ENCODE measurements at places on chromosomes 6 and 20.

DNA sequence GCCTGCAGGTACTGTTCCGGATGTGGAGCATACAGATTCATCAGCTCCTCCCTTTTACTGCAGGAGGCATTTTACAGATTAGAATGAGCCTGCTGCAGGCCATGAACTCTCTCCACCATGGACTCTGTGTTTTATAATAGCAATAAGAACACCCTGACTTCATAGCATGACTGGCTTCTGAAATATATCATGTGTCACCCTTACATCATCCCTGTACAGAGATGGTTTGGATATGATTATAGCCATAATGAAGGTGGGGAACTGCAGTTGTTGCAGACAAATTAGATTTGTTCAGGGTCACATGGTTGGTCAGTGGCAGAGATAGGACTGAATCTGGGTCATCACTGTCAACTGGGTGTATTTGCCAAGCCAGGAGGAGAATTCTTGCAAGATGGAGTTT lies 100.7 kb downstream of the FOXO3 start:
- no peak for DNase-seq

GRCh38 chr6:19153270-19153980 lies 683.7 kb upstream of the ID4 start:
- DNase-seq: no peak

DNA sequence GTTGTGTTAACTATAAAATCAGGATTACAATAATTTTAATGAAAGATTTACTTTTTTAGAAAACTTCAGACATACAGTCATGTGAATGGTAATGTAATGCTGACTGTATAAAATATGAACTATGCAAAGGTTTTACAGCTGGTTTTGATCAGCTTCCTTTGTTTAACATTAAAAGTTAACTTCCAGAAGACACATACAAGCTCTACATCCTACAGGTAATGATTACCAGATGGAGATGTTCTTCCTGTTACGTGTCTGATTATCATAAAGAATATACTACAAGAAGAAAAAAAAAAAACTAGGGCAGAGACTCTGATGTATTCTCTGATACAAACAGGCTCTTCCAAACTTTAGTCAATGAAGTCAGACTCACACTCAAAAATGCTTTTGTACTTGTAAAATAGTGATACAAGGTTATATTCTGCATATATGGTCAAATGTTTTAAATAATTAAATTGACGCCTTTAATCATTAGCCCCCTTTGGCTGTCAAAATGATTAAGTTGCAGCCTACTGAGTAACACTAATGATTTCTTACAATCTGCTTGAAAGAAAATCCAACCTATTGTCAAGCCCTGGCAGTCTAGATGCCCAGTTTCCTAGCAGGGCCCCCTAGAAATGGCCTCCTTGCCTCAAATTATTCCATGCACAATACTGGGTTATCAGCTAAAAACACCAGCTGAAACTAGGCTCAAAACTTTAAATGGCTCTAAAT lies 251.8 kb upstream of the RUNX2 start:
- DNase-seq: no peak

DNA sequence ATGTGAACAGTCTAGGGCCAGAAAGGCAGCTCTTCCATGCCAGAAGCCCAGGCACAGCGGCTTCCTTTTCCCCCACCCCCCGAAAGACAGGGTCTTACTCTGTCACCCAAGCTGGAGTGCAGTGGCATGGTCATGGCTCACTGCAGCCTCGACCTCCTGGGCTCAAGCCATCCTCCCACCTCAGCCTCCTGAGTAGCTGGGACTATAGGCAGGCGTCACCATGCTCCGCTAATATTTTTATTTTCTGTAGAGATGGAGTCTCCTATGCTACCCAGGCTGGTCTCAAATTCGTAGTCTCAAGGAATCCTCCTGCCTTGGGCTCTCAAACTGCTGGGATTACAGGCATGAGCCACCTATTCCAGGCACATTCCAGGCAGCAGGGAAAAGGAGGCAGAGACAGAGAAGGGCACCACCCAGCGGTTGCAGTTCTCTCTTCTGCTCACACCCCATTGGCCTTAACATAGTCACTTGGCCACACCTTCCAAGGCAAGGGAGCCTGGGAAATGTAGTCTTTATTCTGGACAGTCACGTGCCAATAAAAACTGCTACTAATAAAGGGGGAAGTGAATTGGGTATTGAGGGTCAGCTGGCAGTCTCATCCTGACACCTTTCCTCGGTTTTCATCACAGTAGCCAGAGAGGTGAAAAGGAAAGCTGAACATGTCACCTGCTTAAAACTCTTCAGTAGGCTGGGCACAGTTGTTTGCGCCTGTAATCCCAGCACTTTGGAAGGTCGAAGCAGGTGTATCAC lies 205.9 kb downstream of the ZMYND8 start:
- no peak for DNase-seq

- DNase-seq: no peak
These were observed 249.8 kb upstream of the PMEPA1 start for GRCh38 chr20:57959589-57959988.

DNA sequence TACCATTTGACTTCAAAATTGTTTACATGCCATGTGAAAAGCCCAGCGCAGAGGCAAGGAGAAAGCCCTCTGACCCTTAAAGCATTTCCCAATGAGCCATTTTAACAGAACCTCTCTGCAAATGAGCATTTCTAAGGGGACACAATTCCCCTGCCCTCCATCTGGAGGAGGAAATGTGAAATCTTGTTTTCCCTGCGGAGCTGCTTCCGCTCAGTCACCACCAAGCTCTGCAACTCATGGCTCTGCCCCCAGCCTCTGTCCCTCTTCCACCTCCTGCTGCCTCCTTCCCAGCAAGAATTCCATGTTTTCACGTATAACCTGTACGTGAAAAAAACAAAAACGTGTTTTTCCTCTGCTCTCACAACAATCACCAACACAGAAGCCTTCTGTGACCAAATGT lies 12.3 kb downstream of the RIN2 start:
- DNase-seq: no peak

GRCh38 chr6:169224185-169224695 lies 29.4 kb downstream of the THBS2 start:
- no peak for DNase-seq

- DNase-seq: no peak
These were observed 15.1 kb downstream of the RTN4IP1 start for GRCh38 chr6:106614166-106614565.

Data from activated T-cell treated with anti-CD3 and anti-CD28 coated beads, Interleukin-2, amount 50 U/mL, for 24 hours (primary cell).